ENCODE measurements at places on chromosomes 12 and 14.

DNA sequence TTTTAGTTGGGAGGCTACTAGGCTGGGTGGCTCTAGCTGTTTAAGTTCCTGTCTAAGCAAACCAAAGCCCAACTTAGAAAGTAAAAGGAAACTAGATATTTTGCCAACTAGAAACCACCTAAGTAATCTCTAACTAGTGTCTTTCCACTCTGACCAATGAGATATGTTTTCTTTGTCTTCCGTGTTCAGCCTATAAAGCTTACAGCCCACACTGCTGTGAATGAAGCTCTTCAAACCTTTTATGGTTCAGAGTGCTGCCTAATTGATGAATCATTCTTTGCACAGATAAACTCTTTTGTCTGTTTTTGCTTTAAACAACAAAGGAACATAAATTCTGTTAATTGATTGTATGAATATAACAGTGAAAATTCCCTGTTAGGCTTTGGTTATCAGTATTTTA is 66.1 kb downstream of the FUT8 start:
- DNase-seq = peak; percentile 43

DNA sequence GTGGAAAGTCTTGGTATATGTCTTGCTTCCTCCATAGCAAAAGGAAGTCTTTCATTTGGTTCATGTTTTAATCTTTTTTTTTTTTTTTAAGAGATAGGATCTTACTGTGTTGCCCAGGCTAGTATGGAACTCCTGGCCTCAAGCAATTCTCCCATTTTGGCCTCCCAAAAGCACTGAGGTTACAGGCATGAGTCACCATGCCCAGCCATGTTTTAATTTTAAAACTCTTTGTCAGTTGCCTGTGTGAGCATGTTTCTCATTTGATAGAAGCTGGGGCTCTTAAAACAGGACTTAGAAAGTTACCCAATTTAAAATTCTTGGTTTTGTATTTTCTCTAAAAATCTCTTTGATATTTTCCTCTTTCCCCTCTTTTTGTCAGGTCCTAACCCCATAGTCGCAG is 45.0 kb upstream of the REP15 start:
- DNase-seq = no peak

DNA sequence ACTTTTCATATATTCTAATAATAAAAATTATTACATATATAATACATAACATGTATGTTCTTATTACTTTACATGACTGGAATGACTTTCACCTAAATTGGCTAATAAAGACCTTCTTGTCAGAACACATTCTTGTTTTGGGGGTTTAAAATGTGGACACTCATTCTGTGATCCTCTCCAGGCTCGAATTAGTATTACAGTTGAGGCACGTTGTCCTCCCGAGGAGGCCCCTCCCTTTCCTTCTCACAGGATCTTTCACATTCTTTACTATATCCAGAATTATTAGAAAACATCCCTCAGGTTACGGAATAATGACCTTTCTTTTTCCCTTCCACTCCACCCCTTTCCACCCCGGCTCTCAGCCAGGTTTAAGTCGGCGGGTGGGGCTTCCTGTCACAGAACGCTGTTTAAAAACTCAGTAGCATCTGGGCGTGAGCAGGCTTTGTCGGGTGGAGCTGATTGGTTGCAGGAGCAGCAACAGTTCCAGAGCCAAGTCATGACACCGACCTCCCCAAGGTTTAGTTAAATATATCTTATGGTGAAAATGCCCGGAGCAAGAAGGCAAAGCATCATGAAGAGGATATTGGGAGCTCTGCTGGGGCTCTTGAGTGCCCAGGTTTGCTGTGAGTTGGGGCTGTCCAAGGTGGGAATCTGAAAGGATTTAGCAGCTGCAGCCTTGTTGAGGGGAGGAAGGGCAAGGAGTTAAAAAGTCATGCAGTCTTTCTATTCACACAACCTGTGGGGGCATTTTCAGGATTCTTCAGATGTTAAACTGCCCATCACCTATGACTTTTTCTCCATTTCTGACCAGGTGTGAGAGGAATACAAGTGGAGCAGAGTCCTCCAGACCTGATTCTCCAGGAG is 396.7 kb upstream of the OR4E1 start:
- DNase-seq = no peak

GRCh38 chr14:69052181-69052601 is 73.1 kb upstream of the ACTN1 start:
- no peak for DNase-seq

DNA sequence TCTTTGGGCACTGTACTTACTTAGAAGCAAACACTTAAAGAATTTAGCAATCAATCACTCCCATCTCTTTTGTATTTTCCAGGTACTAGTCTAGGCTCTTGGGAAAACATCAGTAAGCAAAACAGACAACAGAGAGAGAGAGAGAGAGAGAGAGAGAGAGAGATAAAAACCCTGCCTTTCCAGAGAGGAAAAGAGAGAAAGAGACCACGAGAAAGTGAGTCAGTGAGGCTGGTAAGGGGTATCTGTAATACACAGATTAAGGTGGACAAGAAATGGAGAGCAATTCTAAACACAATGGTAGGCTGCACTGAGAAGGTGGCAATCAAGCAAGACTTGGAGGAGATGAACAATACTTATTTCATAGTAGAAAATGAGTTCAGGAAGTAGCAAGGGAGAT is 119.9 kb upstream of the OVCH1 start:
- DNase-seq = no peak

- no peak for DNase-seq
Measured at GRCh38 chr12:95393191-95393790, 80.7 kb upstream of the METAP2 start.

GRCh38 chr14:99955826-99956455 is 109.3 kb upstream of the EVL start:
- DNase-seq = no peak

DNA sequence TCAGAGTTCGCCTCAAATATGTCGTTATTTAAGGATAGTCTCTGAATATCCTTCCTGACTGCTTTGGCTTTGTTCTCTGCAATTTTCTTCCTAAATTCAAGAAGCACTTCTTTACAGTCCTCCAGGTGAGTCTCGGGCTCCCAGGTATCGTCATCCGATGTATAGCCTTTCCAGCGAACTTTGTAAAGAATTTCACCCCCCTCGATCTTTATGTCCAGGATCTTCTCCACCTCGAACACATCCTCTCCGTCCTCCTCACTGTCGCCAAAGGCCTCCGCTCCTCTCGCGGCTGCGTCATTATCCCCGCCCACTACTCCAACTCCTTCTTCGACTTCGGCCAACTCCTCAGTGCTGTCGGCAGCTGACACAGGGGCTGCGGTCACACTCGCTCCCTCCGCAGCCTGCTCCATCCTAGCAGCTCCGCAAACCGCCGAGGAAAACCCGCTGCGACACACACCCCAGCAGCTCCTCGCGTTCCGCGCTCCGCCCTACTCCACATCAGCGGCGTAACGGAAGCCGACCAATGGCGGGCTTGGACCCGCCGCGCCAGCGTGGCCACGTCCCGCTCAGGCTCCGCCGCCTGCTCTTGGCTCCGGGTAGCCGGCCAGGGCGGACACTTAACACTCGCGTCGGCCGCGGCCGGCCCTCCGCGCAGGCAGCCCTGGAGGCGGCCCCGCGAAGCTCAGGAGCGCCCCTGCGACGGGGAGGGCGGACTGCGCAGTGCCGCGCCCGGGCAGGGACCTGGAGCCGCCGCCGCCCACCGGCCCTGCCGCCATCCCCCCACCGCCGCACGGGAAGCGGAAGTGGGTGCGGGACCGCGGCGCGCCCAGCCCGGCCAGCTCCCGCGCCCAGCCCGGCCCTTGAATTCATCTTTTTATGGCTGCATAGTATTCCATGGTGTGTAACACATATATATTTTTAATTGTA is 4.1 kb downstream of the CD163L1 start:
- no peak for DNase-seq

DNA sequence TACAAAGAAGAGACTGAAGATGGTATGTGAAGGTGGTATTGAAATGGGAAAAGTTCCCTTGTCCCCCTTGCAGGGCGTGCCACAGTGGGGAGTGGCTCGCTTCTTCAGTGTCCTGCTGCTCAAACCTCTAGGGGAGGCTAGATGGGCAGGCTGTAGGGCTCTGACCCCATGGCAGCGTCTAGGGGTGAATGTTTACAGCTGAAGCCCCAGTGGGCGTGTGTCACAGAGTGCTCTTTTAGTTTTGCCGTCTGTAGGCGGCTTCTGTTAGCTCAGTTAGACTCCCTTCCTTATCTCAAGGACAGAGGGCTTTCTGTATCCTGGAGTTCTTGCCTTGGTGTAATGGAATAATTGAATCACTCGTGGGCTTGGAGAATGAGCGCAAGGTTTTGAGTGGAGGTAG is 266.2 kb downstream of the RAD51B start:
- no peak for DNase-seq

DNA sequence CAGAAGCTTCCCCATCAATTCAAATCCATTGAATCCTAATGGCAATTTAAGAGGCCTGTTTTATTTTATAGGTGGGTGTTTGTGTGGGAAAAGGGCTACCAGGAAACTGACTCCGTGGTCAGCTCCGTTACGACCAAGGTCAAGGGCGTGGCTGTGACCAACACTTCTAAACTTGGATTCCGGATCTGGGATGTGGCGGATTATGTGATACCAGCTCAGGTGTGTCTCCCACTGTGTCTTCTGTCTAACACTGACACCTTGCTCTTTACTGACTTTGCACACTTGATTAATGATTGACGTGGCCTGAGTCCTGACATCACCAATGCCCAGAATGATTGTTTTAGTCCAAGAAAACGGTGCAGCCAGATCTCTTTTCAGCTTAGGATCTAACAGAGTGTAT is 7.1 kb downstream of the P2RX4 start:
- DNase-seq = no peak

DNA sequence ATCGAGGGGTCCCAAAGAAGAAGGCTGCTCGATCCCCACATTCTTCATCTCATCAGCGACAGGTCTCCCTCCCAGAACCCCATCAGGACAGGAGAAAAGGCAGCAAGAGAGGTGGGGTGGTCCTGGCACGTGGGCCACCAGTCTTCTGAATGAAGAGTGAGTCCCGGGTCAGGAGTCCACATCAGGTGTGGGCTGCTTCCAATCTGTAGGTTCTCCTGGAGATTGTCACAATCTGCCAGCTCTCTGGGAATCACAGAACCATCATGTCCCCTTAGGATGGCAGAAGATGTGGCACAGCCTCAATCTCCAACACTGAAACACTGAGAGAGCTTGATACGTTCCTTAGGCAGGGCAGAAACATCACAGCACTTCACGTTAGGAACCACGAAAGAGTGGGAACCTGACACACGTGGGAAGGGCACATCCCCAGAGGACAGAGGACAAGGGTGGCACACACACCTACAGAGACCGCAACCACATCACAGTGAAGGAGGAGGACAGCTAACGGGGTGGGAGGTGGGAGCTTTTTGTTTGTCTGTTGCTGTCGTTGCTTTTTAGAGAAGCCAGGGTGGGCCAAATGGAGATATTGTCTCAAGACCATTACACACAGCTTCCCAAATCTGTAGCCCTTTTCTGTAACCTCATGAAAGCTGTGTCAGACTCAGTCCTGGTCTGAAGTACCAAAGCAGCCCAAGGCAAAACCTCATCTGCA is 284.5 kb downstream of the DPF3 start:
- DNase-seq = no peak

DNA sequence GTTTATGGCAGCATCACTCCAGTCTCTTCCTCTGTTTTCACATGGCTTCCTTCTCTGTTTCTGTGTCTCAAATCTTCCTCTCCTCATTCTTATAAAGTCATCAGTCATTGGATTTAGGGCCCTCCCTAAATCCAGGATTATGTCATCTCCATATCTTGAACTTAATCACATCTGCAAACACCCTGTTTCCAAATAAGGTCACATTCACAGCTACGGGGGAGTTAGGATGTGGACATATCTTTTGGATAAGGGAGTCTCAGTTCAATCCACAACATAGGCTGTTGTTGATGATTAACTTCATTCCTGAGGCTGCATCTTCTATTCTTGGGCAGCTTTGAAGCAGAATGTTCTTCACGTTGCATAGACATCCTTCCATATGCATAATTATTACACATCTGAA is 40.3 kb upstream of the NTF3 start:
- DNase-seq = peak; percentile 7

DNA sequence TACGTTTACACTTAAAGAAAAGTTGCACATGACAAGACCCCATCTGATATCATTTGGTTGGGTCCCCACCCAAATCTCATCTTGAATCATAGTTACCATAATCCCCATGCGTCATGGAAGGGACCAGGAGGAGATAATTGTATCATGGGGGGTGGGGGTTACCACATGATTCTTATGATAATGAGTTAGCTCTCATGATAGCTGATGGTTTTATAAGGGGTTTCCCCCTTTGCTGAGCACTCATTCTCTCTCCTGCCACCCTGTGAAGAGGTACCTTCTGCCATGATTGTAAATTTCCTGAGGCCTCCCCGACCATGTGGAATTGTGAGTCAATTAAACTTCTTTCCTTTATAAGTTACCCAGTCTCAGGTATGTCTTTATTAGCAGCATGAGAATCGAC is 60.3 kb downstream of the PHLDA1 start:
- DNase-seq = no peak

- no peak for DNase-seq
Measured at GRCh38 chr14:79709573-79709972, 501.7 kb downstream of the DIO2 start.

All from AG09309 (cell line).